ENCODE measurements at places on chromosomes 4 and X.

- no peak for DNase-seq
These were observed 106.6 kb downstream of the CEP135 start for GRCh38 chr4:56055027-56055977.

GRCh38 chr4:110170861-110171260 is 27.6 kb downstream of the ELOVL6 start:
- no peak for DNase-seq

- DNase-seq, result no peak
These were observed 37.1 kb downstream of the MAB21L2 start for GRCh38 chr4:150619042-150619441.

- no peak for DNase-seq
These were observed 71.6 kb downstream of the RASL11B start for GRCh38 chr4:52933738-52934137.

- DNase-seq, result no peak
These were observed 42.8 kb downstream of the TENM3 start for GRCh38 chr4:182286035-182286434.

DNA sequence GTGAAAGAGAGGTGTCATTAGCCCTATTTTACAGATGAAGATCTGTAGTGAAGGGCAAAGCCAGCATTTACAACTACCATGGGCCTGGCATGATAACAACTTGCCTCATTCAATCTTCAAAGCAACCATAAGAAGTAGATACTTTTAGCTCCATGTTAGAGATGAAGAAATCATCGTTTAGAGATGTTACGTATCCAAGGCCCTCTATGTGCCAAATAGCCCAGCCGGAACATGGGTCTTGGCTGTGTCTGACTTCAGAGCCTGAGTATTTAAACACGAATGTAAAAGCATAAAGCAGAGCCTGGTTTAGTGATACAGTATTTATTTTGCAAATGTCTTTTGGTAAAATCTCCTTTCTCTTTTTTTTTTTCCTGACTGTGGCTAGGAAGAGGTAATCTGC is 197.1 kb downstream of the RASL11B start:
- no peak for DNase-seq

GRCh38 chr4:89301902-89302301 is 5.7 kb downstream of the GPRIN3 start:
- DNase-seq, result no peak

DNA sequence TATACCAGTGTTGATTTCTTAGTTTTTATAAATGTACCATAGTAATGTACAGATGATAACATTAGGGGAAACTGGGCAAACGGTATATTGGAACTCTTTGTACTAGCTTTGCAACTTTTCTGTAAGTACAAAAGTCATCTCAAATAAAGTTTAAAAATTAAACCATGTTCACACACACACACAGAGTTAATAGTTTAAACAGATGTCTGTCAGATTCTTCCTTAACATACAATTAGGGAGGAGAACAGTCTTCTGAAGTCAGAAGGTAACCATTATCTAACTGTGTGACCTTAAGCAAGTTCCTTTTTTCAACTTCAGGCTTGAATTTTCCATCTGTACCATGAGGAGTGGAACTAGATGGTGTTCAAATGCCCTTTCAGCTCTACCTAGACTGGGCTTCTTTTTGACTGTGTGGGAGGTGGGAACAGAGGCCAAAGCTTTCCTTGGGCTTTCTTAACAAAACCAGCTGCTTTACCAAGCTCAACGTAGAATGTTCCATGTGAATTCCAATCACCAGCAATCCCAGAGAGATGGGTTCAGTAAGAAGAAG is 127.8 kb downstream of the NEXMIF start:
- no peak for DNase-seq

- DNase-seq, result no peak
These were observed 31.9 kb downstream of the SETD7 start for GRCh38 chr4:139524062-139524631.

- DNase-seq, result no peak
These were observed 44.3 kb downstream of the MAPK10 start for GRCh38 chr4:86315579-86315978.

DNA sequence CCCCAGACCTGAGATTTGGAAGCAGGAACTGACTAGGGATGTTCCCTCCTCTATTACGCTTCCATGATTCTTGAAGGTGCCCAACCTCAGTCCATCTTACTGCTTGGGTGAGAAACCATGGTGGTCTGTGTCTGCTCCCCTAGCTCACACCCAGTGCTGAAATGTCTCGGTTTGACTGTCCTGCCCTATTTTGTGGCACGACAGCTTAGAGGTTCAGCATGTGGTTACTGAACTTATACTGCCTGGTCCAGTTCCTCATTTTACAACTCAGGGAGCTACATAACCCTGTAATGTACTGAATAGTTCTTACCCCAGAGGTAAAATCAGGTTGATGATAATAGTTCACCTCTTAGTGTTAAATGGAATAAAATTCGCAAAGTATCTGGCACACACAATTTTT is 203.1 kb downstream of the RBM46 start:
- no peak for DNase-seq

DNA sequence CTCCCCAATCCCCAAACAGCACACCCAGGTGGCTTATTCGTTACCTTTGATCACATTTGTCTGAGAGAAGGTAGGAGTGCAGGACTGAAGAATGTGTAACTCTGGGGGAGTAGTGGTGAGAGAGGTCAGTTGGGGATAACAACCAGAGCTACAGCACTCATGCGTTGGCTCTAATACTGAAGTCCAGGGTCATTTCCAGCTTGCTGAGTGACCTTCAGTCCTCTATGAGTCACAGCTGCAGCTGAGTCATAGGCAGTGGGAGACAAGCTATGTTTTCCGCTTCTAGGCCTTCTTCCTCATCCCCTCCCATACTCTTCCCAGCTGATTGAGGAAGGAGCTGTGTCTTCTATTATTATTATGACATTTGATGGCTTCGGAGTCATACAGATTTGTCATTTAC is 31.6 kb upstream of the CT47C1 start:
- DNase-seq, result no peak
